CD4-positive, alpha-beta T cell (primary cell): ENCODE measurements at places on chromosomes 16 and 17.

GRCh38 chr17:69320210-69320907 lies 6.6 kb downstream of the ABCA5 start:
- no peak for DNase-seq

DNA sequence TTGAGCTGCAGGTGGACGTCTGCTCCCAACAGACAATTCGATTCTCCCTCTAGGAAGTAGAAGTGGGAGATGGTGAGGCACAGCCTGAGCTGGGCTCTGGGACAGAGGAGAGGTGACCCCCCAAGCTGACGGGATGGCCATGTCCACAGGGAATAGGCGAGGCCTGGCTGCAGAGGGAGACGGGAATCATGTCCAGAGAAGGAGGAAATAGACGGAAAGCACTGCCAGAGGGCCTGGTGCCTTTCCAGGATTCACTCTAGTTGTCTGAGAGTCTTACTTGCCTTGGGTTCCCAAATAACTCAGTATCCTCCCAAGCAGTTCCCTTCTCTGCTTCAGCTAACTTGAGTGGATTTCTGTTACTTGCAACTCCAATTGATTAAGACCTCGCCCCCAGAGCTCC lies 4.3 kb upstream of the CRISPLD2 start:
- no peak for DNase-seq

DNA sequence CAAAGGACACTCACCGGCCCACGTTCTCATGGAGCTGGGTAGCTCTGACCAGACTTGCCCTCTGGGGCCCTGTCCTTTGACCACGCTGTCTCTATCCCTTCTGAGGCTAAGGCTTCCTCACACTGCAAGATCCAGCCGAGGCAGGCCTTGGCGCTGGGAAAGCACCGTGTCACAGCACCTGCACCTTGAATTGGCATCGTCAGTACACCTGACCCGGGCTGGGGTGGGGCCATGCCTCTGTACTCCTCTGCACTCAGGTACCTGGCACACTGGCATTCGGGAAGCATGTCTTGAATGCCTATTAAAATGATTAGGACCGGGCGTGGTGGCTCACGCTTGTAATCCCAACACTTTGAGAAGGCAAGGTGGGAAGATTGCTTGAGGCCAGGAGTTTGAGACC lies 6.0 kb downstream of the TBC1D24 start:
- no peak for DNase-seq

DNA sequence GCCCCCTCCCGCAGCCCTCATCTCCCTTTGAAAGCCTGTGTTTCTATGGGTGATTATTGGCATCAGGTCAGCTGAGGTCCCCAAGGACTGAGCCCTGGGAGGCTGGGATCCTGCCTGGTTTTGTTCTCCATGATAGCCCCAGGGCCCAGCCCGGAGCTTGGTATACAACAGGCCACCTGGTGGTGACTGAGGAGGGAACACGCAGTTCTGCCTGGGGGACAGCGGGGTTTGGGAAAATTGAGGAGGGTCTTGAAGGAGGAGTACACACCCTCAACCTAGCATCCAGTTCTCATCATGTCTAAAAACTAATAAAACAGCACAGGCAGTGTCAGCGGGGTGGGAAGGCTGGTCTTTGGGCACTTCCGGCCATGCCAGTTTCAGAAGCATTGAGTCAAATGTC lies 335.1 kb downstream of the CPPED1 start:
- DNase-seq: no peak
